Activated T-cell treated with anti-CD3 and anti-CD28 coated beads, Interleukin-2, amount 50 U/mL, for 4 hours (primary cell): ENCODE measurements at places on chromosomes 7 and 10. TPM values are rescaled to one million over a fixed set of nuclear protein-coding genes. Genes with fewer than 3 reads are reported as not detected.

ZNF467 gene
- total RNA-seq, result 0.08 TPM

HPS1 gene
- total RNA-seq, result 59.2 TPM

COBL gene
- not detected for total RNA-seq

SEC31B gene
- 6.9 TPM for total RNA-seq

FHIP2A gene
- 14.8 TPM for total RNA-seq

DNAJC12 gene
- 0.28 TPM for total RNA-seq

CAMK1D gene
- 7.8 TPM for total RNA-seq

PAX4 gene
- not detected for total RNA-seq

HMX3 gene
- not detected for total RNA-seq

TYW1B gene
- total RNA-seq, result 3.2 TPM

AFAP1L2 gene
- 0.33 TPM for total RNA-seq

BLNK gene
- total RNA-seq, result 0.13 TPM

ACTA2 gene
- 2.6 TPM for total RNA-seq

FUOM gene
- total RNA-seq, result 47.4 TPM

ZNF727 gene
- 0.83 TPM for total RNA-seq

HABP2 gene
- total RNA-seq, result 0.08 TPM

KCNIP2 gene
- total RNA-seq, result 0.37 TPM

PRLHR gene
- total RNA-seq, result not detected

HOXA7 gene
- not detected for total RNA-seq

SEMA3D gene
- not detected for total RNA-seq

OR2A25 gene
- total RNA-seq, result not detected

EIF4H gene
- total RNA-seq, result 427 TPM

TMEM270 gene
- total RNA-seq, result not detected

UFSP1 gene
- total RNA-seq, result 4.6 TPM

ZNF775 gene
- total RNA-seq, result 3.4 TPM

MYO1G gene
- total RNA-seq, result 120 TPM

NODAL gene
- not detected for total RNA-seq

MMS19 gene
- 77.3 TPM for total RNA-seq

CCAR1 gene
- total RNA-seq, result 105 TPM

FANK1 gene
- 0.66 TPM for total RNA-seq

RFC2 gene
- 73.8 TPM for total RNA-seq

IQUB gene
- not detected for total RNA-seq

MEOX2 gene
- total RNA-seq, result not detected

SPDYE11 gene
- not detected for total RNA-seq

CYP3A5 gene
- total RNA-seq, result 0.63 TPM

POU6F2 gene
- total RNA-seq, result not detected

ELN gene
- not detected for total RNA-seq

ZNF488 gene
- not detected for total RNA-seq

GJC3 gene
- 0.24 TPM for total RNA-seq

DRGX gene
- total RNA-seq, result not detected

CNPY1 gene
- not detected for total RNA-seq

SAP25 gene
- total RNA-seq, result 8.1 TPM

DDX21 gene
- total RNA-seq, result 481 TPM

SLC26A5 gene
- total RNA-seq, result not detected

MRLN gene
- 0.38 TPM for total RNA-seq

NEBL gene
- total RNA-seq, result 0.11 TPM

CCL24 gene
- total RNA-seq, result not detected
